ENCODE measurements at places on chromosomes 7 and 10.
A peak's percentile ranks its signal among the peaks of the same experiment; 100 is the strongest.

GRCh38 chr10:50545846-50546245, 77.9 kb downstream of the SGMS1 start:
- DNase-seq, result no peak

- DNase-seq, result no peak
Measured at GRCh38 chr7:1061180-1061579, 16.8 kb downstream of the GPR146 start.

DNA sequence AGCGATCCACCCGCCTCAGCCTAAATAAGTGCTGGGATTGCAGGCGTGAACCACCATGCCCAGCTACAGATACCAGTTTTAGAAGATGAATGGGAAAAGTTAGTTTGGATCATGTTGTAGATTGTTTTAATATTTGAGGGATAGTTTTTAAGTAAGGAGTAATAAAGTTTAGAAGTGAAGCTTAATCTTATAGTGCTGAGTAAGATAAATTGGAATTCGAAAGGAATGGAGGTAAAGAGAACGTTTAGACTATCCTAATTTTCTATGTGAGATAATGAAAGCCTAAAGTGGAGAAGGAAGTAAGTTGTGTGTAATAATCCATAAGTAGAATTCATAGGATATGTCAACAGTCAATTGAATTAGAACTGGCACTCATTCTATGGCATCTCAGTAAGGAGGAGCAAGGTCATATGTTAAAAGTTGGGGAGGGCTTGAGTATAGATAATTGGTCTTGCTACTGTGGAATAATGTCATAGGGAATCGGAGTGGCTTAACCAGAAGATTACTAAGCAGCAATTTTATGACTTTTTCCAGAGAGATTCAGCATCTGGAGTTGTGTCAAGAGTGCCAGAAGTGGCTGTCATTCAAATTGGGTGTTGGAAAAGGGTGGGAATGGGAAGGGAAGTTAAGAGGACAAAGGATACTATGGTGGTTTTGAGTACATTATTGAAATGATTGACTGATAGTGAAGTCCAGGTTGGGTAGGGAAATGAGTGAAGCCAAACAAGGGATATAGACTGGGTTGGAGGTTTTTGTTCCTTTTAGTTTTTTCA, 12.1 kb downstream of the TAX1BP1 start:
- no peak for DNase-seq

DNA sequence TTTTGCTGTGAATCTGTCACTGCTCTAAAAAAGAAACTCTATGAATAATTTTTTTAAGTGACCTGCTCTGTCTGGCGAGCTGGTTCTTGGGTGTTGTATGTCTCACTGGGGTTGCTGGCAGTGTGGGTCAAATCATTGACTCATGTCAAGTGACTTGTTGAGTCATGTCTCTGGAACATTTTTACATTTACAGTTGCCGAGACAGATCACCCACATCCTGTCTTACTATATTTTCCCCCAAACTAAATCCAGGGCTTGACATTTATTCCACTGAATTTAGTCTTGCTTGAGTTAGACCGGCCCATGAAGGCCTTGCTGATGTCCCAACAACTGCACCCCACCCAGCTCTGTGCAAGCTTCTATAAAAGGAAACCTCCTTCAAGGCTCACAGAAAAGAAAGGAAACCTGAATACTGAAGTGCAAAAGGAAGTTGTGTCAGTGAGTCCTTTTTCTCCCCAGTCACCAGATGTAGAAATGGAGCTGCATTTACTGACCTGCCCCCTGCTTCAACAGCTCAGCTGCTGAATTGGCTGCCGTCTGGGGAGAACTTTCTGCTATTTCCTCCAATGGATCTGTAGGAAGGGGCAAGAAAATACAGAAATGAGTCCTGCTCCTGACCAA, 290.3 kb downstream of the TNS3 start:
- DNase-seq, result no peak

DNA sequence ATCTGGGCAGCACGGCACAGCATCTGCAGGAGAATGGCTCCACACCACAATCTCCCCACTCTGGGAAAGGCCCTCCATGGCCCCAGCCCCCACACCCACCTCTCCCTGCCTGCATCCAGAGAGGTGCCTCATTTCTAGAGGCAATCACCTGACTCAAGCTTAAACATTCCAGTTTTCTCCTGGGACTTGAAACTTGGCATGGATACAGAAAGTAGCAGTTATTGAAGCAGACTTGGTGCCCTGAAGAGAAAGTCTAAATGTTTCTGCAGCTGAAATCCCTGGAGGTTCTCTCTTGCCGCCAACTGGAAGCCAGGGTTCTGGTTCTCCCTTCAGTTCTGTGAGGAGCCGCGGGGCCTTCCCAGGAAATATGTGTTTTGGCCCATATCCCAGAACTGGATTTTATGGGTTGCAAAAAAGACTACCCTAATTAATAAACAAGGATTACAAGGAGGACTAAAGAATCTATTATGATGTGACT, 122.8 kb downstream of the SKIDA1 start:
- DNase-seq, result no peak

DNA sequence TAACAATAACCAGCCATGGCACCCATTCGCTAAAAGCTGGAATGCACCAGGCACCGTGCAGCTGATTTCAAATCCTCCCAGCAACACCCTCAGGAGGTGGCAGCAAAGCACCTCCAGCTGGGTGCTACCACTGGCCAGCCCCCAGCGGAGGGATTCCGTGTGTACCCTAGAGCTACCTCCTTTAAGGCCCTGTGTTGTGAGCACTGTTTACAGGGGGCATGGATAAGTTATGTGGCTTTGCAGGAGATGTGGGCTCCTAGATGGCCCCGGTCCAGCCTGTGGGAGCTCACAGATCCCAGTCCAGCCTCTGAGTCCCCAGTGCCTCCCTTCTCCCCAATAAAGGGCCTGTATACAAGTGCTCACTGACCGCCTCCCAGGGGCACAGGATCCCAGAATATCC, 27.1 kb downstream of the TNRC18 start:
- peak; percentile 62 for DNase-seq

GRCh38 chr10:33804584-33804983, 470.1 kb upstream of the NRP1 start:
- no peak for DNase-seq

- DNase-seq, result no peak
Measured at GRCh38 chr10:110304394-110304779, 333 bp downstream of the SMNDC1 start.

DNA sequence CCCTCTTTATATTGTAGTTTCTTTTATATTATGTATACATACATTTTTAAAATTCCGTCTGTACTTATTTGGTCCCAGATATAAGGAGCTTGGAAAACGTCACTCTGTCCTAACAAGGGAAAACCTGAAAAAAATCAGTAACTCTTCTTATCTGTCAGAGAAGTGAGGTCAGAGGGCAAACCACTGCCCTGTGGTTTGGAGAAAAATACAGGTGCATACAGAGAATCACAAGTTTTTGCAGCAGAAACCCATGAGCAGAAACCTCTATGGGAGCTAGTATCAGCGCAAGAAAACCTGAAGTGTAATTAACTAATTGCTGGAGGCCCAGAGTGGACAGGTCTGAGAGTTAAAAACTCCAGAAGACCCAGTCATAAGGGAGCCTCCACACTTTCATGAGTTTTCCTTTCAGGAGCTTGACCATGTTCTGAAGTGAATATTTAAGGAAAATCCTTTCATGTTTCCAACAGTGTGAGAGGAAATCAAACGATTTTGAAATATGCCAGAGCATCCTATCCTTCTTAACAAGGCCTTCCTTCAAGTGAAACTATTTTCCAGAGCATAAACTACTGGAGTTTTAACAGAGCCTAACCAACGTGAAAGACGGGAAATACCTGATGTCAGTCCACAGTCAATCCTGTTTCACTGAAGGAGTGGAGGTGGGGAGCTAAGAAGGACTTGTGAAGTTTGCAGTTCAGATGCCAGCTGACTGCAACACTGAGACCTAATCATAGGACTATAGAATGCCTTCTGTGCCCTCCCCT, 290.8 kb upstream of the BMPER start:
- no peak for DNase-seq

- DNase-seq, result no peak
Measured at GRCh38 chr7:6478186-6478585, 30.4 kb upstream of the DAGLB start.

GRCh38 chr10:8052341-8052955, 2.0 kb upstream of the GATA3 start:
- DNase-seq, result no peak

GRCh38 chr10:97830064-97830463, 19.6 kb upstream of the GOLGA7B start:
- no peak for DNase-seq

DNA sequence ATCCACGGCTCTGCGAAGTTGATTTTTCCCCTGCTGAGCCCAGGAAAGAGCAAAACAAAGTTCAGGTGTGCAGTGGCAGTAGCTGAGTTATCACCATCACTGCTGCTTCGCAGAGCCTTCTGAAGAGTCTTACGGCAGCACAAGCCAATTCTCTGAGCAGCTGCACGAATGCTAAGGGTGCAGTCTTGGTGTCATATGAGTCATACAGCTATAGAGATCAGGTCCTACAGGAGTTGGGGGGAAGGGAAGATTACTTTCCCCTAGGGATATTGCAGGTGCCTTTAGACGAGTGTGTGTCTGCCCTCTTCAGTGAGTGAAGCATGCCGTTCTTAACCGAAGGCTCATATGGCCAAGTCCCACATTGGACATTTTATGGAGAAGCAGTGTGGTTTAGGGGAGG, 227.8 kb downstream of the CELF2 start:
- peak; percentile 20 for DNase-seq

DNA sequence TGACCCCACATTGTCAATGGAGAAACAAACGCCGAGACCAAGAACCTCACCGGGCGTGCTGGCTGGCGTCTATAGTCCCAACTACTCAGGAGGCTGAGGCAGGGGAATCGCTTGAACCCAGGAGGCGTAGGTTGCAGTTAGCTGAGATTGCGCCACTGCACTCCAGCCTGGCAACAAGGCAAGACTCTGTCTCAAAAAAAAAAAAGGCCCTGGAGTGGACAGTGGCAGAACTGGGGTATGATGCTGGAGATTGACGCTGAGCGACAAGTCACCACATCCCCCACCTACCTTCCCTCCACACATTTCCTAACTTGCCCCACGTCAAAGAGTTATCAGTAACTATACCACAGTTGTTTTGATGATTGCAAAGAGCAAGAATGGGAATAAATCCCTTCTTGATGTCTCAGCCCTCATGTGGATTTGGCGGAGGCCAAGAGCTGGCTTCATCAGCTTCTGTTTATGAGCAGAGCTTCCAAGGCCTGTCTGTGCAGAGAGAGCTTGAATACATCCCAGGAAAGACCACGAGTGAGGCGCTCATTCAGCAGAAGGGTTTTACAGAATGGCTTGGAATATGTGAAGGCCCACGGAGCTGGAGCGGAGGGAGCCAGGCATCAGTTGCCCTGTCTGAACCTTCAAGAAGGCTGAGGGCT, 28.0 kb upstream of the TNS3 start:
- no peak for DNase-seq

DNA sequence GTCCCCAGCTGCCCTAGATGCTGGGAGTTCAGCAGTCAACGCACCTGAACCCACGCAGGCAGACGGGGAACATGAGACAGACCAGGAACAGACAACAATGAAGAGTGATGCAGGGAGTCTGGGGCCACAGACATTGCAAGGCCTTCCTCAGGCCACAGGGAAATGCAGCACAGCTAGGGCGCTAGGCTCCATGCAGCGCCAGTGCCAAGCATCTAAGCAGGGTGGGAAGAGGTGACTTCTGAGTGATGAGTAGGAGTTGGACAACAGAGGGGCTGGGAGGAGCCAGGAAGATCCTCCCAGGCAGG, 7.7 kb upstream of the RET start:
- no peak for DNase-seq

DNA sequence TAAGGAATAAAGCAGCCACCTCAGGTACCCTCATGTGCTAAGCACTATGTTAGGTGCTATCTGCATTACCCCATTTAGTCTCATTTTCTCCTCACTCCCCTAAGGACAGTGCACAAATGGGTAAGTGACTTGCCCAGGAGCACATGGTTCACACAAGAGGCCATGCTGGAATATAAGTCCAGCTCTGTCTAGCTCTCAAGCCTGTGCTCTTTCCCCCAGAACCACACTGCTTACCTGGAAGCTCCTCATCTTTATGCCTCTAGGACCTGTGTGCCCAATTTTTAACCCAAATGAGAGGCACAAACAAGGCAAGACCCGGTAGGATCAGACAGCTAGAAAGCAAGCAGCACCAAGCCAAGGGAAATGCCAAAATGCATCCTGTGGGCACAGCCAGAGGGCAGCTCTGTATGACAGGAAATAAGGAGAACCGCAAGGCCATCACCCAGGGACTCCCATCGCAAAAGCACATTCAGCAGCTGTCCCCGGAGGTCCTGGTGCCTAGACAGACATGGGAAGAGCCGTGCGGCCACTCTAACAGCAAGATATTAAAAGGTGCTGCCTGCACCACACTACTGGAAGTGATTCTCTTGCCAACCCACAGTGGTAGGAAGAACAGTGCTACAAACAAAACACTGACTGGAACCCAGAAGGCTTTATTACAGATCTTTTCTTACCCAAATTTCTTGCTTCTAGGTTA, 88.1 kb downstream of the GSAP start:
- DNase-seq, result no peak

GRCh38 chr10:122637376-122637775, 62.3 kb downstream of the C10orf120 start:
- no peak for DNase-seq

GRCh38 chr7:76333511-76334101, 25.2 kb downstream of the YWHAG start:
- no peak for DNase-seq

- no peak for DNase-seq
Measured at GRCh38 chr10:76302481-76302880, 871.1 kb downstream of the LRMDA start.

GRCh38 chr10:114547514-114547913, 110.6 kb downstream of the ABLIM1 start:
- no peak for DNase-seq

DNA sequence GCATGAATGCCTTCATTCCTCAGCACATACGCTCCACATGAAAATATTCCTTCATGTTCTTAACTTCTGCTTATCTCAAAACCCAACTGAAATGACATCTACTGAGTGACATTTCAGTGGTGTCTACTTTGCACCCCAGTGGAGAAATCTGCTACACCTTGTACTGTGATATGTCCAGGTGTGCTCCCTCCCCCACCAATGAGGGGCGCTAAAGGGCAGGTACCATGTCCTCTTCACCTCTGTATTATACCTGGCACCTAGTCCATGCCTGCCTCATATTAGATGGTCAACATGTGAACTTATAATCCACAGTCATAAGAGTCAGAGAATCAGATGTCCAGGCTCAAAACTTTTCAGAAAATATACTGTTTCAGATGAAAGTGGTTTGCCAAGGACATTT, 2.1 kb downstream of the PAXIP1 start:
- no peak for DNase-seq

DNA sequence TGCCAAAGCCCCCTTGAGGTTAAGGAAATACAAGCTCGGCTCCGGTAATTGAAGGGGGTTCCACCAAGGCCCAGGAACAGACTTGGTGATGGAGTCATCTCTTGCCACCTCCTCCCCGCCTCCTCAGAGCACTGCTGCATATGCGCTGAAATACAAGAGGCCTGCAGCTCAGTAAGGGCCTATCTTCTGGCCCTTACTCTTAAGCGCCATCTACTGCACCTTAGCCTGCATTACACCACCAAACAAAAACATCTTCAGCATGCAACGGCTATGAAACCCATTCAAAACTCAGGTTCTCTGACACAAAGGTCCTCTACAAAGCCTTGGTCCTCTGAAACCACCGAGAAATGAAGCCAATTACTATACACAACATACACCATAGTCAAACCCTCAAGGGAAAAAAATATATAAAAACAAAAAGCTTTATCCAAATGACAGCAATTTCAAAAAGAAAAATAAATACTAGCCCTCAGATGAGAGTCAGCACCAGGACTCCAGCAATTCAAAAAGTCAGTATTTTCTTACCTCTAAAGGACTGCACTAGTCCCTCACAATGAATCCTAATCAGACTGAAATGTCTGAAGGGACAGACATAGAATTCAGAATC, 176.8 kb upstream of the TBX20 start:
- no peak for DNase-seq
